ENCODE measurements at places on chromosomes 7 and 10.
A peak's percentile ranks its signal among the peaks of the same experiment; 100 is the strongest.

DNA sequence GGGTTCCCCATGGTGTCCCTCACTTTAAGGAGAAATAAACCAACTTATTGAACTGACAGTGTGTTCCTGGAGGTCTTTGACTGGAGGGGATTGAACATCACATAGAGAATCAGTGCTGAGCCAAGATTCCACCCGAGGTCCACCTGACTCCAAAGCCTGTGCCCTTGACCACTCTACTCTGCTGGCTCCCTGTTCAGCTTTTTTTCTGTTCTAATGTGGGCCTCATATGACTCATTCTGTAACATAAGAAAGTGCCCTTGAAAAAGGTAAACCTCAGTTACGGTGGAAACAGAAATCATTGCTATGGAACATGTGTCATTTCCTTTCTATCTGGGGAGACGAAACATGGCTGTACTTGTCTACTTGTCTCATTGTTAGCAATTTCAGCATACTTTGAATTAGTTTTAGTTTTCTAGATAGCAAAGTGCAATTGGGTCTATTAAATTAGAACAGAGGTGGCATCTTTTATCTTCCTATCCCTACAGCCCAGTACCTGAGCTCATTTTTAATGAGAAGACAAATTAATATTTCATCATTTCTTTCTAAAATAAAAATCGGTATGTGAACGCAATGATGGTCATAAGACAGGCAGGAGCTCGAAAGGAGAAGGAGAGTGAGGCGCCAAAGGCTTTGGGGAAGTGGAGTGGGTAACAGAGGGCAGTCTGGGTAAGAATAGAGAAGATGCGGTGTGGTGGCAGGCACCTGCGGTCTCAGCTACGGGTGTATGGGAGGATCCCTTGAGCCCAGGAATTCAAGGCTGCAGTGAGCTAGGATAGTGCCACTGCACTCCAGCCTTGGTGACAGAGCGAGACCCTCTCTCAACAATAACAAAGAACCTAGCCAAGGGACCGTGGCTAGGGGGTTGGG lies 1.5 kb downstream of the GSDME start:
- no peak for DNase-seq

GRCh38 chr10:62733654-62734293 lies 70.7 kb upstream of the ADO start:
- DNase-seq, result no peak

GRCh38 chr7:142098004-142098403 lies 13.5 kb upstream of the MGAM2 start:
- no peak for DNase-seq

GRCh38 chr10:75209921-75210281 lies 695 bp upstream of the VDAC2 start:
- DNase-seq, result peak; percentile 53

DNA sequence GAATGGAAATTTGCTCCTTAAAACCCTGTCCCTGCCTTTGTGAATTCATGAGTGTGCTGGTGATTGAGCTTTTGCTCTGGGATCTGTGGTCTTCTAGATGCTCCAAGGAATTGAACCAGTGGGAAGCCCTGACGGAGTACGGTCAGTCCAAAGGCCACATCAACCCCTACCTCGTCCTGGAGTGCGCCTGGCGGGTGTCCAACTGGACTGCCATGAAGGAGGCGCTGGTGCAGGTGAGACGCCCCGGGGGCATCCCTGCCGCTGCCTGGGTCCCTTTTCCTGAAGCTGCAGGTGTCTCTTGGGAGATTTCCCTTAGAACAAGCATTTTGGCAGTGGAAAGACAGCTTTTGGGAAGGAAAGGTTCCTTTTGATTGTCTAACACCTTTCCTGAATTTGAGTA lies 100.3 kb downstream of the TRRAP start:
- DNase-seq, result no peak

DNA sequence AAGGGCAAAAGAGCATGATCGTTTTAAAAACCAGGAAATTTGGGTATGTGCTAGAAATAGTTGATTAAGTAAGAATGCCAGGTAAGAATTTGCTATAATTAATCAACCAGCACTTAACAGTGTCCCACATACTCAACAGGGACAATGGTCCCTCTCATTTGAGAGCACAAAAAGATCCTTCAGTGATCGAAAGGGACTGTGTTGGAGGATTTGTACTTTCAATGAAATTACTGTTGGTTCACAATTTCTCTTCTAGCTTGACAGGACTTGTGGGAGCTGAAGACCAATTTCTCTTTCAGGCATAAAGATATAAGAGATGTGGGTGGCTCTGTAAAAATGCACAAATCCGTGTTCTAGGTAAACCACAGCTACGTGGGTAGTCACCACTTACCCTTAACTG lies 12.5 kb upstream of the PLEKHS1 start:
- no peak for DNase-seq

DNA sequence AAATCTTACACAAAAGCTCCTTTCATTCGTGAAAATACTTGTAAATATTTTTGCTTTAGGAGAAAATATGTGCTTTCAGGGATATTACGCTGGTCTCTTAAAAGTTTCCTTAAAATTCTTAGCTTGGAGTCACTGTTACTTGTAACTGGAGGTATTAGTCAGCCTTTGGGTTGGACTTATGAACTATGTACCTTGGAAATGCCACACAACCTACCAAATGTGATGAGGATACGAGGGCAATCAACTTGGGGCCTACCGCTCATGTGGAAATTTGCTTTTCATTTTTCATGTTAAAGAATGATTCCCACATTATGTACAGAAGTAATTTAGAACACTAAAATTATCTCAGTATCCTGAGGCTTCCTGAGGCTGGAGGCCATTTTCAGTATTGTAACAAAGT lies 23.1 kb downstream of the SPAM1 start:
- no peak for DNase-seq

Measured in stimulated activated CD4-positive, alpha-beta T cell treated with anti-CD3 and anti-CD28 coated beads, Interleukin-15, amount 100 ng/mL, for 48 hours (primary cell).